ENCODE measurements at places on chromosomes 11 and 22. TPM values are rescaled to one million over a fixed set of nuclear protein-coding genes. Genes with fewer than 3 reads are reported as not detected.
A peak's percentile ranks its signal among the peaks of the same experiment; 100 is the strongest.

Gene OR6A2
- 0.18 TPM for total RNA-seq

DNA sequence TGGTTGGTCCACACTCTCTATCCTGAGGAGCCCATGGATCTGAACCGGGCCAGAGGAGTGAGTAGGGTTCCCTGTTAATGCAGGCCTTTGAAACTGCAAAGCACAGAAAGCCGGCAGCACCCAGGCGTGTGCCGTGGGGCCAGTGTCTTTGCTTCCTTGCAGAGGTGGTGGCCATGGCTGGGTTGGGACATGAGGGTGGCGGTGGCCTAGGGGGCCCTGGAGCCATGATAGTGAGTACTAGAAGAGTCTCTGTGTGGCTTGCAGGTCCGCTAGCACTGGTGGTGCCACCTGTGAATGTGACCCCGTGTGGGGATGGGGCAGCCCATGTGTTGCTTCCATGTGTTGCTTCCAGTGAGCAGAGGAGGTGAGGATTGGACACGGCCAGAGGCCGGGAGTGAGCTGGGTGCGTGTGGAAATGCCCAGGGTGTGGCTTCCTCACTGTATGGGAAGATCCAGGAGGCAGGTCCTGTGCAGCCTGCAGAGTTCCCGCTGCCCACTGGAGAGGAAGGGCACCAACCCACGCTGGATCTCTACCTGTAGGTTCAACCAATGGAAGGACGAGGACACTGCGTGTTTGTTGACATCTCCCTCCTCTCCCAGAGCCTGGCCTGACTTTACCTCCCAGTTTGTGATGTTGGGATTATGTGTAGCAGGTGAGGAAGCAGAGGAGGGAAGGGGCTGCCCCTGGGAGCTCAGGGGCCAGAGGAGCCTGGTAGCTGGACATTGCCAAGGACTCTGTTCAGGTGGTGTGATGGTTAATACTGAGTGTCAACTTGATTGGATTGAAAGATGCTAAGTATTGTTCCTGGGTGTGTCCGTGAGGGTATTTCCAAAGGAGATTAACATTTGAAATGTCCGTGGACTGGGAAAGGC is 796.6 kb downstream of the TBC1D22A start:
- DNase-seq, result no peak
- no peak overlapping the region for H3K27ac ChIP-seq
- no peaks in the 10 kb centered on the region for H3K4me1 ChIP-seq
- H3K4me3 ChIP-seq, result no peak overlapping the region
- peaks cover 10% of the 10 kb centered on the region for H3K27me3 ChIP-seq

Gene MMP12
- total RNA-seq, result 0.71 TPM

DNA sequence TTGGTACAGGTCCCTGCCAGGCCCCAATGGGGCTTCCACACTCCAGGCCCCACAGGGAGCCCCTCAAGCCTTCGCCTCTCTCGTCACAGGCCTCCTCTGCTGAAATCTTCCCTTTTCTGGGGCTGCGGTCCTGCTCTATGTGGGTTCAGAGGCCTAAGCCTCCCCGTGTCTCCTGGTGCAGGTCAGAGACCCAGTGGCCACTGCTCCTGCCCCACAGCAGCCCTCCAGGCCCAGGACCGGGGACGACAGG is 5.9 kb upstream of the IFITM3 start:
- no peaks in the 10 kb centered on the region for H3K36me3 ChIP-seq
- DNase-seq, result no peak
- no peak overlapping the region for H3K4me3 ChIP-seq
- H3K4me1 ChIP-seq, result peaks cover 24% of the 10 kb centered on the region

Gene MYBPC3
- total RNA-seq, result 2.0 TPM

DNA sequence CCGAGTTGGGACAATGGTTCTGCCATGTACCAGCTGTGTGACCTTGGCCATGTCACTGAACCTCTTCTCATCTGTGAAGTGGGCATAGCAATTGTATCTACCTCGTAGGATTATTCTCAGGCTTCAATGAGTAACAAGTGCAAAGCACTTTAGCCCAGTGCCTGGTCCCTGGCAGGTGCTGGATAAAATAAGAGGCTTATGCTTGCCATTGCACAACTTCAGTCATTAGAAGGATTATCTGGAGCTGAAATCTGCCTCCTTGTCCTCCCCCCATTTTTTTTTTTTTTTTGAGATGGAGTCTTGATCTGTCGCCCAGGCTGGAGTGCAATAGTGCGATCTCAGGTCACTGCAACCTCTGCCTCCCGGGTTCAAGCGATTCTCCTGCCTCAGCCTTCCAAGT is 7.2 kb downstream of the SMTNL1 start:
- H3K27me3 ChIP-seq, result no peaks in the 10 kb centered on the region
- peaks cover 5% of the 10 kb centered on the region for H3K4me1 ChIP-seq
- no peak overlapping the region for H3K27ac ChIP-seq
- H3K36me3 ChIP-seq, result peaks cover 37% of the 10 kb centered on the region
- H3K4me3 ChIP-seq, result no peak overlapping the region

DNA sequence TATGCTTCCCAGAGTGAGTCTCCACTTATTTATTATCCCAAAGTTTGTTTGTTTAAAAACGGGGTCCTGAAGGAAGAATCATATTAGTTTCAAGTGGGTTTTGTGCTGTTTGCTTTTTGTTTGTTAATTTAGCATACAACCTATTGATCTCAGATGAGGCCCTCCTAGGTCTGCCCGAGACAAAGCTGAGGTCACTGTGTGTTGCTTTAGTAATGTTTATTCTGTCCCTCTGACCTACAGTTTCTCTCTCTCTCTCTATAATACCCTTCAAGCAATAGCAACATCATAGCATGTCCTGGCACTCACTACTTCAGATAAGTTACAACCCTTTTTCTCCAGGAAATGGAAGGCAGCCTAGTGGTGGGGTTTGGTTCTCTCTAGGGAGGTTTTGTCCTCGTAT is 63.4 kb downstream of the AMOTL1 start:
- H3K27ac ChIP-seq, result no peak overlapping the region
- H3K4me1 ChIP-seq, result peaks cover 11% of the 10 kb centered on the region
- H3K4me3 ChIP-seq, result no peak overlapping the region
- no peaks in the 10 kb centered on the region for H3K27me3 ChIP-seq
- no peak for DNase-seq

Gene SERHL2
- total RNA-seq, result 3.0 TPM

Gene PLAAT5
- 4.6 TPM for total RNA-seq

DNA sequence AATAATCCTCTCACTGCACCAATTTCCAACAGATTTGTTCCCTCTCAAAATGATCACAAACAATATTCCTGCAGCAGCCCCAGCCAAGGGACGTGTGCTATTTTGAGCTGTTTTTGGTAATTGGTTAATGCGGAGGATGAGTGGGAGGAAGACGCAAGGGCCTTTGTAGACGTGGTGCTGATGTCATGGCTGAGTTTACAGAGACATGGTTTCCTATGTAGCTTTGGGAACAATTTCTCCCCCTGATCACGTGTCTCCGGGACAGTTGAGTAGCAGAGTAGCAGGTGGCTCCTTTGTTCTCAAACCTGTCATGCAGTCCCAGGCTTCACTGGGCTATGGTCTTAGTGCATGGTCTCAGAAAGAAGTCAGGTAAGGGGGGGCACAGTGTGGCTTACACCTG is 183.2 kb upstream of the NECTIN1 start:
- peaks cover 16% of the 10 kb centered on the region for H3K27me3 ChIP-seq
- no peak overlapping the region for H3K27ac ChIP-seq
- DNase-seq, result no peak
- H3K36me3 ChIP-seq, result no peaks in the 10 kb centered on the region
- H3K4me3 ChIP-seq, result no peak overlapping the region
- no peaks in the 10 kb centered on the region for H3K4me1 ChIP-seq

DNA sequence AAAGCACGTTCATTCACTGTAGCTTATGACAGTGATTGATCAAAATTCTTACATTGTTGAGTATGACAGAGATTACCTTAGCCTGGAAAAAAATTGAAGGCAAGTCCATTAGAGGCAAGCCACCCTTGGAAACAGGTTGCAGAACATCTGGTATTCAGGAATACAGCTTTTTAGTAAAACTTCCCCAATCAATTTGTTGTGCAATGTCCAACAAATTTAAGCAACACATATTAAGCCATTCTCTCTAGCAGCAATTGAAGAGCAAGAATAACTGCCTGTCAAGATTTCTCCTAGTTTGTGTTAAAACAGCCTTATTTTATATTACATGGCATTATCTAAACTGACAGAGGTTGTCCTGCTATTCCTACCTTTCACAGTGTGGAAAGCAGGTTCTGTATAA is 37.0 kb downstream of the BCL2L13 start:
- H3K27me3 ChIP-seq, result no peaks in the 10 kb centered on the region
- DNase-seq, result no peak
- no peak overlapping the region for H3K4me3 ChIP-seq

- no peak overlapping the region for H3K27ac ChIP-seq
- no peak overlapping the region for H3K4me3 ChIP-seq
- H3K27me3 ChIP-seq, result no peaks in the 10 kb centered on the region
- no peak for DNase-seq
- H3K36me3 ChIP-seq, result no peaks in the 10 kb centered on the region
Measured at GRCh38 chr11:117900720-117901440, 24.4 kb upstream of the FXYD6 start.

GRCh38 chr11:20156876-20157613 is 3.2 kb downstream of the DBX1 start:
- H3K4me3 ChIP-seq, result peak overlapping the region; percentile 9
- peak; percentile 72 for DNase-seq
- H3K27me3 ChIP-seq, result peaks cover 100% of the 10 kb centered on the region
- H3K4me1 ChIP-seq, result peaks cover 18% of the 10 kb centered on the region

Gene PGA5
- total RNA-seq, result not detected

- H3K4me3 ChIP-seq, result peak overlapping the region; percentile 43
- no peaks in the 10 kb centered on the region for H3K36me3 ChIP-seq
- no peak for DNase-seq
- H3K27me3 ChIP-seq, result no peaks in the 10 kb centered on the region
Measured at GRCh38 chr11:85854212-85854556, 999 bp upstream of the CCDC83 start.

Gene CNGA4
- total RNA-seq, result 2.1 TPM

GRCh38 chr22:17891481-17892167 is 117.4 kb upstream of the BID start:
- no peaks in the 10 kb centered on the region for H3K27me3 ChIP-seq
- no peaks in the 10 kb centered on the region for H3K36me3 ChIP-seq

GRCh38 chr11:117200813-117201657 is 1.9 kb downstream of the TAGLN start:
- H3K36me3 ChIP-seq, result no peaks in the 10 kb centered on the region
- H3K4me3 ChIP-seq, result peak overlapping the region; percentile 34
- H3K27me3 ChIP-seq, result no peaks in the 10 kb centered on the region
- H3K4me1 ChIP-seq, result peaks cover 11% of the 10 kb centered on the region
- peak overlapping the region; percentile 84 for H3K27ac ChIP-seq

DNA sequence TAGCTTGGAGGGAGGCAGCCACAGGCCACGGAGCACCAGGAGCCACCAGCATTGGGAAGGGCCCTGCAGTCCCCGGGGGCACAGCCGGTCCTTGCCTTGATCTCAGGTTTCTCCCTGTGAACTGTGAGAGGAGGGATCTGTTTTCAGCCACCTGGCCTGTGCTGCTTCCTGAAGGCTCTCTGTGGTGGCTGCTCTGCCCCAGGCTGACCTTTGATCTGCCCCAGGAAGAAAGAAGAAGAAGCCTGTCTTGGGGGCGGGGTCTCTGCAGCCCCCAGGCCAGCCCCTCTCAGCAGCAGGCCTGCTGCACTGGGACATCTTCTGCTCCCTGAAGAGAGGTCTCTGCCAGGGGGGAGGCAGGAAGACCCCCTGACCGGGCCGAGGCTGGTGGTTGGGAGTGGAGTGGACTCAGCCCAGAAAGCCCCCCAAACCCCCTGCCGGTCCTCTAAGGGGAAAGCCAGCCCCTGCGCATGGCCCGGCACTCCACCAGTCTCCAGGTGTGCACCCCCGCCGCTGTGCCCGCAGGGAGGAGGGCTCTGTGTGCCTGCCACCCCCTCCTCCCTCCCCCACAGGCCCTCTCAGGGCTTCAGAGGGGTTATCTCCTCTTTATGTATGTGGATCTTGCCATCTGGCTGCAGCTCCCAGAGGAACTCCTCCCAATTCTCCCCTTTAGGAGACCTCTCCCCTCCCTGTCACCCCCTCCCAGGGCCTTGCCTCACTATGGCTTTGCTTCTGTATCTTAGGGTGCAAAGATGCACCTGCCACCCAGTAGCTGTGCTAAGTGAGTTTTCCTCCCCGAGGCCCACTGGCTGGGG is 675.3 kb downstream of the BRD1 start:
- H3K27ac ChIP-seq, result no peak overlapping the region
- H3K4me1 ChIP-seq, result no peaks in the 10 kb centered on the region
- H3K27me3 ChIP-seq, result no peaks in the 10 kb centered on the region
- H3K36me3 ChIP-seq, result no peaks in the 10 kb centered on the region

GRCh38 chr22:36369004-36369921 is 18.5 kb downstream of the MYH9 start:
- H3K27me3 ChIP-seq, result no peaks in the 10 kb centered on the region
- H3K4me3 ChIP-seq, result no peak overlapping the region
- H3K36me3 ChIP-seq, result no peaks in the 10 kb centered on the region
- H3K27ac ChIP-seq, result peak overlapping the region; percentile 87
- DNase-seq, result no peak
- H3K4me1 ChIP-seq, result peaks cover 95% of the 10 kb centered on the region

DNA sequence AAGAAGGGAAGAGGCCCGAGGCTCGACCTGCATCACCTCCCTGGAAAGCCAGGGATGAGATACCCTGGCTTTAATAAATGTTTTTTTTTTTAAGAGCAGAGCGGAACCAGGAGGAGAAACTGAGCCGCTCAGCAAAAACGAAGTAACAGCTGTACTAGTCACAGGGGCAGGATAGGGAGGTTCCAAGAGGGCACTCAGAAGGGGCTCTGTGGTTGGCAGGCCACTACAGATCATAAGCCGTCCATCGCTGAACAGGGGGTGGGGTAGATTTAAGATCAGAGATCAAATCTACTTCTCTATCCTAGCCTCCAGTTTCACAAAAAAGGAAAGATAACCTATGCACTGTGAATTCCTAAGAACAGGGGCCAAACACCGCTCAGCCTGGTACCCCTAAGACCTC is 625 bp downstream of the EIF3D start:
- peaks cover 44% of the 10 kb centered on the region for H3K36me3 ChIP-seq
- DNase-seq, result no peak
- peak overlapping the region; percentile 87 for H3K4me3 ChIP-seq
- peaks cover 13% of the 10 kb centered on the region for H3K4me1 ChIP-seq

Gene OR8H1
- not detected for total RNA-seq

Gene DERL3
- 9.4 TPM for total RNA-seq

- peaks cover 31% of the 10 kb centered on the region for H3K36me3 ChIP-seq
- H3K27ac ChIP-seq, result peak overlapping the region; percentile 23
- peaks cover 34% of the 10 kb centered on the region for H3K4me1 ChIP-seq
- no peak for DNase-seq
Measured at GRCh38 chr22:39530692-39531331, 1.7 kb downstream of the RPS19BP1 start.

Gene TMEM86A
- 9.1 TPM for total RNA-seq

Gene TIMM10B
- total RNA-seq, result 36.8 TPM

DNA sequence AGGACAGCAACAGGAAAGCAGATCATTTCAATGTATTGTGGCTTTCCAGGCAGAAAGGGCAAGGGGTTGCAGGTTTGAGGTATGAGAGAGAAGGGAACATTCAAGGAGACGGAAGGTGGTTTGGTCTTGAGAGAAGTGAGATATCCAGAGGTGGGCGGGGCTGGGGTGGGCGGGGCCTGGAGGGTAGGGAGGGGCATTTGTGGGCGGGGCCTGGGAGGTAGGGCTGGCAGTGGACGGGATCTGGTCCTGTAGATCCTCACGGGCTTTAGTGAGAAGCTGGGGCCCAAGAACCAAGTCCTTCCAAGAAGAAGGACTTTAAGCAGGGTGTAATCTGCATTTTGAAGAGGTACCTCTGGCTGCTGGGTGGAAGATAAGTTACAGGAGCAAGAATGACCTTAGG is 199.2 kb downstream of the MN1 start:
- no peak for DNase-seq
- no peak overlapping the region for H3K4me3 ChIP-seq
- H3K27me3 ChIP-seq, result no peaks in the 10 kb centered on the region
- H3K36me3 ChIP-seq, result no peaks in the 10 kb centered on the region
- no peaks in the 10 kb centered on the region for H3K4me1 ChIP-seq
